ENCODE measurements at places on chromosomes 6 and 20.

DNA sequence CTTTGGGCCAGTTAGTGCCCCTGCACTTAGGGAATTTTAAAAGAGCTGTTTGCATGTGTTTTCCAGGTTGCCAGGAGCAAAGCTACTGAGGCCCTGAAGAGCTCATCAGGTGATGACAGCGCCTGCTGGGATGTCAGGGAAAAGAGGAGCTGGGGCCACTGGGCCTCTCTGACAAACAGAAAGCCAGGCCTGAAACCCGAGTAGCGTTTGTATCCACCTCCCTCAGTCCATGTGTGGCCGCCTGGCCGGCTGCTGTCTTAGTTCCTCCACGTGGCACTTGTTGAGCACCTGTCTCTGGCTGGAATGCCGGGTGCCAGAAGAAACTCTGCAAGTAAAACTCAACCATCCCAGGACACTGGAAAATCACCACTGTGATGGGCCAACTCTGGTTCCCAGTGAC is 601.2 kb downstream of the CDH26 start:
- no peak for DNase-seq

DNA sequence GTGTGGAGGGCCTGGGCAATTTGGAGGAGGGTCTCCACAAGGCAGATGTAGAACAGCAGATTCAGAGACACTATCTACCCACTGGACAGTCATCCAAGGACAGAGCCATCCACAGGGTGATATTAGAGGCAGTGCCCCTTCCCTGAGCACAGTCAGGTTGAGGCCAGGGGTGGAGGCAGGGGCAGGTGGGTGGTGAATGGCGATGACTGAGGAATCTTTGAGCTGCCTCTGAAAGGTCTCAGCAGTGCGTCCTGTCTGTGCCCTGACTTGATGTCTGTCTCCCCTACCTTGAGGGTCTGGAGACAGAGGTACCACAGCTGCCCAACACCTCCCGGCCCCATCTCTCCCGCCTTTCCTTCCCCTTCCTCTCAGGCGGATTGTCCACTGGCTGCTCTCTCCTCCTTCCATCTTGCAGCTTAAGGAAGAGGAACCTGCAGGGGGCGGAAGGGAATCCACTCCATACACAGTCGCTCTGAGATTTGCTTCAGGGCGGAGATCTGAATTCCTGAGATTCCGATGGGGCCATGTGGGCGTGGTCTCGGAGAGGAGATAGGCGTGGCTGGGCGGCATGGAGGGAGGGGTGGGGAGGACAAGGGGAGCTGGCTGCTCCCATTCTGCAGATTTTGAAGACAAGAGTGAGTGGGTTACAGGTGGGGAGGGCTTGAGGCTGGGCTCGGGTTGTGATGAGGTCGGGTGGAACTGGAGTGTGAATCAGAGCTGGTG is 1.7 kb downstream of the MUCL3 start:
- no peak for DNase-seq

DNA sequence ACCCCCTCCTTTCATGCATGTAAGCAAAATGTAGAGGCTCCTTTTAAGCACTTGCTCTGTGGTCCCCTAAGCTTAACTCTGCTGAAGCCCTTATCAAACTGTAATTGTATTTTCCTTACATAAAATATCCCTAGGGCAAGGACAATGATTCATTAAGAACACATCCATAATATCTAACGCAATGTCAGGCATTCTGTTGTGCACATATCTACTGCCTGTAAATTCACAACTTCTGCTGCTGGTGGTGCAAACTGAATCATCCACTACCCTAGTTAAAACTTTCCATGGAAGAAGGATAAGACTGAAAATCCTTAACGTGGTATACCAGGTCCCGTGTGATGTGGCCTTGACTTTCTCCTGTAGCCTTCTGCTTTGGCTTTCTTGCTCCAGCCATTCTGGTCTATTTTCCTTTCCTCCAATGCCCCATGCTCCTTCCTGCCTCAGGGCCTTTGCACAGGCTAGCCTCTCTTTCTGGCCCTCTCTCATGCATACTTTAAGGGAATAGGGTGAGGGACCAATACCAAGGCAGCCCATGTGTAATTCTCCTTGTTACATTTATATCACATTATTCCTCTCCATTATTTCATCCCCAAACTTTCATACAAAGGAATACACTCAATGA is 113.6 kb upstream of the ZFP64 start:
- no peak for DNase-seq

GRCh38 chr6:167410462-167410861 is 85.6 kb downstream of the TTLL2 start:
- no peak for DNase-seq

DNA sequence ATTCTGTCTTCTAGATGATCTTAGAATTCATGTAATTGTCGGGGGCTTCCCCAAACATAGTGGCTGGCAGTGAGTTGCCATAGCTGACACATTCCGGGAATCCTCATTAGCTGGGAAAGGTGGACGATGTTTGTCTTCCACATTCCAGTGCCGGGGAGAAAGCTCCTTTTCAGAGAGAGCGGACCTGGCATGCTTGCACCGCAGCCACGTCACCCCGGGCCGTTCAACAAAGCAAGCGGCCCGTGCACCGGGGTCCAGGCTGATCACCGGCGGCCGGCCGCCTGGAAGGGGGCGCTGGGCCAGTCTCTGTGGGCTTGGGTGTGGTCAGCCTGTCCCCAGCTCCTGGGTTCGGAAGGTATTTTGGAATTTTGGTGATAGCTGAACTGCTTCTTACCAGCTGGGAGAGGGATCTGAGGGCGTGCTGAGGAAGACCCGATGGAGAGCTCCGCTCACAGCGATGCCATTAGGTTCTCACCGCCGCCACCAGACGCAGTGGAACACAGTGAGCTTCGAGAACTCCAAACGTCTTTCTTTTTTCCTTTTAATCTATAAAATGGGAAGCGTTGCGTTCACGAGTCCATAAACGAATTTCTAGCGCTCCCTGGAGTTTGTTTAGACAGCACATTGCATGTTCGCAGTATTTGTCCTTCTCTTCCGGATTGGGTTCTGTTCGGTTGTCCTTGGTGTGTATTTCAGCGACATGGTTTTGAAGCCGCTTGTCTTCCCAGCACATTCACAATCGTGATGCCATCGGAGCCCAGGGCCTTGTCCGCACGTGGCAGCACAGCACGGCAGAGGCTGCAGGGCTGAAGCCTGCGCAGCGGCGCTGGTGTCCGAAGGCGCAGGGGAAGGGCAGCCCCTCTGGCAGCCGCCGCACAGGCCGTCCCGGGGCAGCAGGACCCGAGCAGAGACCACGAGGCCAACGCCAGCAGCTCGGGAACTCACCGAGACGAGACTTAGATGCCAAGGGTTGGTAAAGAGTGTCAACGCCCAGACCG is 557.6 kb downstream of the QKI start:
- no peak for DNase-seq

DNA sequence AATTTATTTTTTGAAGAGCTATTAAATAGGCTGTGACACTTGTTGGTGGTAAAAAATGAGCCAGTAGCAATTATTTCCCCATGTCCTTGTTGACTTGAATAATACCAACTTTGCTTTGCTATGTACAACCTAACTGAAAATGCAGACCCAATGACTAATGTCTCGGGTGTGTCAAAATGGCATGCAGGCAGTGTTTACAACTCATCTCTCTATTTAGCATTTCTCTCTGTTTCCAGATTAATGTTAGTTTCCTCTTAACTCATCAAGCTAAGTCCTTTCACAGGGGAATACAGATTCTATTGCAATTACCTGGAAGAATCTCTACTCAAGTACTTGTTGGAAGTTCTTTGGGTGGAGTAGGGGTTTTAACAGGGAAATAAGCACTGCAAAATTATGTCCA is 504.4 kb downstream of the BCKDHB start:
- DNase-seq: no peak

- DNase-seq: no peak
Observed at GRCh38 chr6:3194535-3195419, 32.7 kb downstream of the TUBB2B start.

- no peak for DNase-seq
Observed at GRCh38 chr6:147003186-147003585, 201.0 kb upstream of the STXBP5 start.

DNA sequence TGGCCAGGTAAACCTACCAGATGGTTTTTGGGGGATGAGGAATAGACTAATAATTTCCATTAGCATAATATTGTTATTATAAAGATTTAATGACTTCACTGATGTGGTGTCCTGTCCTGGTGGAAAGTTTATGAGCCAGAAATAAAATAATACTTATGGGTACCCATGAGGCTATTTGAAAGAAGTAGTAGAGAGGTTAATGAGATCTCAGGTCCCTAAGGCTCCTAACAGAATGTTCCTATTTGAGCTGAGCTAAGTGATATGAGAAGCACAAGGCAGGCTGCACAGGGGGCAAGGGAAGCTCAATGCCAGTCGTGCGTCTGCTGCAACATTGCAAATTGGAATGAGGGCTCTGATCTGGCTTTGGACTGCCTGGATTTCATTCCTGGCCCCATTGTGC is 174.1 kb downstream of the BMP2 start:
- no peak for DNase-seq

- no peak for DNase-seq
Observed at GRCh38 chr6:168741942-168742782, 301.2 kb downstream of the SMOC2 start.

DNA sequence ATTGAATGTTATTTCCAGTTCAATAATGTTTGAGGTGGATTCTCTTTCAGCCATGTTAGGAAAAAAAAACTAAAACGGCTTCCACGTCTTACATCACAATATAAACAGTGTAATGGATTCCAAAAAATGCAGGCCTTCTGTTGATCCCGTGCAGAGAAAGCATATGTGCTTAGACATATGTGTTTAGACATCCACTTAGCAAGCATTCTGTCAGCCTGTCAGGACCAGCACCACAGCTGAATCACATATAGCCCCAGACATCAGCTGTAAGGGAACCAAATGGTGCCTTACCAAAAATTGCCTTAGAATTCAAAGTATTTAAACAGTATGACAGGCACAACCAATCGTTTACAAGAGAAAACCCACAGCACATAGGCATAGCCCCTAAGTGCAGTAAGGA is 304.9 kb downstream of the EYA4 start:
- DNase-seq: no peak

- DNase-seq: no peak
Observed at GRCh38 chr6:124294574-124295200, 491.0 kb downstream of the NKAIN2 start.

DNA sequence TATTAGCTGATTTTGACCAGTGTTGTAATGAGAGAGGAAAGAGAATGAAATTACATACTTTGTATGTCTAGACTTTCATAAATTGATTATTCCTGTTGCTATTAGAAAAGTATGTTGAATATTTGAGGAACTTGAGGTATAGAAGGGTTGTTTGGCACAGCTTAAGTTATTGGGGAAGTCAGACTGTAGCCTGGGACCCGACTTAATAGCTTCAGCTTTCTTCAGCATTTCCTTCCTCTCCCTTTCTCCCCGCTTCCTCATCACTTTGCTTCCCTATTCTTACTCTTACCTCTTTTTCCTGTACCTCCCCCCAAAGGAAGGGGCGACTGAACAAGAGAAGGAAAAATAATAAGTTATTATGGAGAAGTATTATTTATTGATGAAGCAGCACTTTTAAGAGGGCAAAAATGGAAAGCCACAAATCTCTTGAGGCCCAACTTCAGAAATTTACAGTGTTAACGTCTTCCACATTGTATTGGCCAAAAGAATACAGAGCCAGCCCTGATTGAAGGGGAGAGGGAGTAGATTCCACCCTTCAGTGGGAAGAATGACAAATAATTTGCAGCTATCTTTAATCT is 7.4 kb downstream of the SENP6 start:
- DNase-seq: no peak

- no peak for DNase-seq
Observed at GRCh38 chr6:121596441-121596840, 161.0 kb downstream of the GJA1 start.

- no peak for DNase-seq
Observed at GRCh38 chr6:161222706-161223234, 51.1 kb downstream of the AGPAT4 start.

DNA sequence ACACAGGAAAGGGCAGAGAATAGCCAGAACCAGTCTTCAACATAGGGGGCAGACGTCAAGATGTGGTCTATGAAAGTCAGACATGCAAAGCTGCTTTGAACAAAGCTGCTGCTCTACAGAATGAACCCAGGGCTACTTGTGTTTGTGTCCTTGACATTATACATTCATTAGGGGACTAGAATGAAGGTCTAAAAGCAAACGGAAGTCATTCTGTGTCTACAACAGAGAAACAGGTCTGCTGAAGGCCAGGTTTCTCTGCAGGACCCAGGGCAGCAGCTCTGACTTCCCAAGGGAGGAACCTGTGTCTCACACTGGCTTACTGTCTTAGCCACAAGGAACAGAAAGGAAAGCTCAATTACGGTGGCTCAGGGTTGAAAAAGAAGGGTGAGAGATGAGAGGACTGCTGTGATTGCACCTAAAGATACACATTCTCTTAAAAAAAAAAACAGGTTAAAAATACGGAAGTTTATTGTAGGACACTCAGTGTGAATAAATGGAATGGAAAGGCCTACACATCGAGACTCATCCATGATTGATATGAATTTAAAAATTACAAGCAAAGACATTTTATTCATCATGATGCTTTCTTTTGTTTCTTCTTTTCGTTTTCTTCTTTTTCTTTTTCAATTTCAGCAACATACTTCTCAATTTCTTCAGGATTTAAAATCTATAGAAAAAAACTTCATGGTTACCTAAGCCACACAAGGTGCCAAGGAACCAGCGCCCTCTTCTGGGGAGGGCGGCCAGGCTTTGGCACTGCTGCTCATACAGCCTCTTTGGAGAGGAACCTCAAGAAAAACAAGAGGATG is 6.7 kb downstream of the PSMA7 start:
- DNase-seq: peak; percentile 74

GRCh38 chr20:45047581-45048119 is 53.3 kb downstream of the KCNS1 start:
- DNase-seq: no peak

DNA sequence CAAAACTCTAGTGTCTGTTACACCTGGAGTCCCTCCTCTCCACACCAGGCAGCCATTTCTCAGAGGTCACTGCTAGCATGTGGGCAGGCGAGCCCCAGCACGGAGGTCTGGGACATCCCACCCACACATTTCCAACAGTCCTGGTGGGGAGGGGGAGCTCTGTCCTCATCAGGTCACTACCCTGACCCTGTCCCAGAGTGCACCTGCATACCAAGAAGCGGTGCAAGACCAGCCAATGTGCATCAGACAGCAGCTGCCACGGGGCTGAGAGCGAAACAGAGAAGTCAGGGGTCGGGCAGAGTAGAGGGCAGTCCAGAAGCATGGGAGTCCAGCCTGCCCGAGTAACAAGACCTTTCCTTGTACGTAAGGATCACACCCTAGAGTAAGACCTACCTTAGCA is 71.1 kb downstream of the TAF4 start:
- DNase-seq: no peak

- no peak for DNase-seq
Observed at GRCh38 chr20:57097245-57097915, 169.1 kb downstream of the BMP7 start.

GRCh38 chr6:144148886-144149285 is 1.4 kb upstream of the STX11 start:
- DNase-seq: no peak

GRCh38 chr20:23349338-23350195 is 1.0 kb upstream of the NXT1 start:
- DNase-seq: no peak

Measured in CD4-positive, alpha-beta T cell treated with Interleukin-1 beta for 1 hour (primary cell).